LHCN-M2 (cell line): ENCODE measurements at places on chromosomes 3 and 15. TPM values are rescaled to one million over a fixed set of nuclear protein-coding genes. Genes with fewer than 3 reads are reported as not detected.

GRCh38 chr3:182668974-182669373, 124.3 kb upstream of the ATP11B start:
- DNase-seq, result no peak

GRCh38 chr3:49602049-49602554, 47.8 kb downstream of the BSN start:
- DNase-seq, result no peak

CP gene
- total RNA-seq, result 0.06 TPM in 1 of 2 replicates, not detected in the other

DNA sequence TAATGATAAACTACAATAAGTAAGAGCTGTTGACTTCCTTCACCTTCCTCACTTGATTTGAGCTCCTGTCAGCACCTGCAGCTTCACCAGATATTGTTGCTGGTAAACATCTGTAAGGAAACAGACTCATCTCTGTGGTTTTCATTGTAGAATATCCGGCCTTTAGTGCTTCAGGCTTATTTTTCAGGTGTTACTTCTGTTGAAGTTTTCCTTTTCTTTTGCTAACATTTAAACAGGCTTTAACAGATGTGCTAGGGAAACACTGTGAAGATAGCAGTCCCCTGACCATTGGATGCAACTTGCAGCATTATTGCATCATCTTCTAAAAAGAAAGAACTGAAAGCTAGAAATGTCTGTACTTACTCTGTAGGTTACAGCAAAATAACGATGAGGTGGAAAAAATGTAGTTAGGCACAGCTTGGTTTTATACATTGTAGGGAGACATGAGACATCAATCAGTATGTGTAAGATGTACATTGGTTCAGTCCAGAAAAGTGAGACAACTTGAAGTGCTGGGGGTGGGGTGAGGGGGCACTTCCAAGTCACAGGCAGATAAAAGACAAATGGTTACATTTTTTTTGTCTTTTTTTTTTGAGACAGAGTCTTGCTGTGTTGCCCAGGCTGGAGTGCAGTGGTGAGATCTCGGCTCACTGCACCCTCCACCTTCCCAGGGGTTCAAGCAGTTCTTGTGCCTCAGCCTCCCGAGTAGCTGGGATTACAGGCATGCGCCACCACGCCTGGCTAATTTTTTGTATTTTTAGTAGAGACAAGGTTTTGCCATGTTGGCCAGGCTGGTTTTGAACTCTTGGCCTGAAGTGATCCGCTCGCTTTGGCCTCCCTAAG, 10.2 kb downstream of the EDEM1 start:
- no peak for DNase-seq

THPO gene
- not detected in 2 replicates for total RNA-seq

DNA sequence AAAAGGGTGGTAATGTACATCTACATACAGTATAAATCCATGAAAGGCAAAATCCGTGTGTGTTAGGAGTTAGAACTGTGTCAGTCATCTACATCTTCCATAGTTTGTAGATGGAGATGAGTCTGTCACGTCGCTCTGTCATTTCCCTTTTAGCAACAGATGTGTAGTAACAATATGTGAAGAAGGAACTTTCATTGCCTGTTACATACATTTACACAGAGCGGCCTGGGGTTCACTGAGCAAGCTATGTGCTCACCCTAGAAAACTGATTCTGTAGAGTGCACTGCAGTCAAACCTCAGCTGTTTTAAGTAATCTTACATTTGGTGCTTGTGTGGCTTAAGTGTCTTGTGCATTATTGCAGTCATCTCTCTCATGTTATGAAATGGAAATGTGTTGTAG, 41.6 kb upstream of the AP3B2 start:
- no peak for DNase-seq

GRCh38 chr15:90212221-90213098, 11.3 kb downstream of the SEMA4B start:
- no peak for DNase-seq

DNA sequence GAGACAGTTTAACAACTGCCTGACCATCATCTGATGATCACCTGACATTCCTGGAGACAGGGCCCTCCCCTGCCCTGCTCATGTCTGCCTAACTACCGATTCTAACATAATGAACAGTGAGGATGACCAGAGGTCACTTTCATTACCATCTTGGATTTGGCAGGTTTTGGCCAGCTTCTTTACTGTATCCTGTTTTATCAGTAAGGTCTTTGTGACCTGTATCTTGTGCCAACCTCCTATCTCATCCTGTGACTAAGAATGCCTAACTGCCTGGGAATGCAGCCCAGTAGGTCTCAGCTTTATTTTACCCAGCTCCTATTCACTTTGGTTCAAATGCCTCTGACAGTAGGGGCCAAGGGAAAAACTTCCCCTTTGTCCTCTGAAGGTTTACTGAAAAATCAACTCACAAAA, 40.2 kb downstream of the METTL6 start:
- DNase-seq, result no peak

DNA sequence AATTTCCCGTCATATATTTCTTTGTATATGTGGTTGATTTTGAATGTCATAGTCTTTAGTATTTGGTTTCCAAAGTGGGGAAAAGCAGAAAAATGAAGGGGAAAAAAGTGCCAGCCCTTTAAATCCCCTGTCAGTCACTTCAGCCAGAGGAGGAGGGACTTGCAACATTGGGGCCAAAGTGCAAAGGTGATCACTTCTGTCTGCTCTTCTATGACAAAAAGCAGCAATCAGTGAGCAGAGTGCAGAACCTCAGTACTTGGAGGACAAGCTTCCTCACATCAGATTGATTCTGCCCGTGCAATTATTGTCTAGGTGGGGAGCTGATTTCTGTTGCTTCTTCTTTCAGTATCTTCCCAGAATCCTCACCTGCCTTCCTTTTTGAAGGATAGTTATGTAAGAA, 60.0 kb downstream of the STT3B start:
- DNase-seq, result no peak

DNA sequence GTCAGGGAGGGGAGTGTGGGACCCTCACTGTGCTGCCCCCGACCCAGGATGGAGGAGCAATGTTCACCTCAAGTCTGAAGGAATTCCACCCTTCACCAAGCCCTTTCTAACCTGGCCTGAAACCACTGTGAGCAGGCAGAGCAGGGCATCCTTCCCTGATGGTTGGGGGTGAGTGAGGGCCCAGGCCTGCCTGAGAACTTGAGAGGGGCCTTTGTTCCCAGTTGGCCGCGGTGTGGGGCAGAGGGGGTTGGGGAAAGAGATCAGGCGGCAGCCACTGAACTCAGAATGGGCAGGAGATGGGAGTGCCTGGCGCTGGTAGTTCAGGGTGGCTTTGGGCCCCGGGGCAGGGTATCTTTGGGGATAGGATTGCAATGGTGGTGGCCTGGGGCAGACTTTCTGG, 103.5 kb upstream of the RPL32 start:
- no peak for DNase-seq

- DNase-seq, result no peak
Measured at GRCh38 chr3:114841515-114841914, 305.6 kb downstream of the ZBTB20 start.

ROPN1 gene
- not detected in 2 replicates for total RNA-seq

GRCh38 chr15:87626860-87627259, 629.7 kb downstream of the NTRK3 start:
- no peak for DNase-seq

DNA sequence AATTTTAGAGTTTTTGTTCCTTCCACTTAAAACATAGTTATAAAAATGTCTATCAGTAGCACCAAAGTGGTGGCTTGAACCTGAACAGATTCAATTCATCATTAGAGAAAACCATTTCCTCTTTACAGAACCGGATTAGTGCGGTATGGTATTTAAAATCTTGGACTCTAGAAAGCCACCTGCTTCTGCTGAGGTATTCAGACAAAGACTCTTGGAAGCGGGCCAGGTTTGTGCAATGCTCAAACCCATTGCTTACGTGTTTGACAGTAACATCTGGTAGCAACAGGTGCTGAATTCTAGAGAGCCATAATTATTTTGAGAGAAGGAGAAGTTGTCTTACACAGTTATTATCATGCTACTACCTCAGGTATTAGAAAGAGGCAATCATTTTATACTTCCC, 290.5 kb downstream of the NAALADL2 start:
- DNase-seq, result peak; percentile 93

ACP3 gene
- total RNA-seq, result 0.80 and 1.7 TPM in 2 replicates

TMC3 gene
- not detected in 2 replicates for total RNA-seq

CLK3 gene
- 60.5 and 81.1 TPM in 2 replicates for total RNA-seq

RTP4 gene
- total RNA-seq, result not detected in 2 replicates

RBMS3 gene
- total RNA-seq, result 13.3 and 13.8 TPM in 2 replicates

CCR3 gene
- not detected in 2 replicates for total RNA-seq

GRCh38 chr3:71099997-71100719, 483.4 kb downstream of the FOXP1 start:
- no peak for DNase-seq

DNA sequence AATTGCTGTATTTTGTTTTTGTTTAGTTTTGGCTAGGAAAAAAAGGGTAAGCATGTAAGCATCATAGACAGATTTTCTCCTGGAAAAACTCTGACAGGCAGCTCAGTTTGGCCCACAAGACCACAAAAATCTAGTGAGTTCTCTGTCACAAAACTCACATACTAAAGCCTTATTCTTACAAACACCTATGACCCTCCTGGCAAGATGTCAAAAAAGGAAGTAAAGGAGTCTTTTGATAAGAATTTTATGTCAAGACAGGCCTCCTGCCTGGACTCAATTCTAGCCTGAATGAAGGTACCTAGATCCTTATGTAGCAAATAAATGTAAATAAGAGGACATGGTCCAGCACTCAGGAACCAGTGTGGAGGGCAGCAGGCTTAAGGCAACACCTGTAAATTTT, 668.3 kb upstream of the ZNF385D start:
- DNase-seq, result no peak

- DNase-seq, result peak; percentile 47
Measured at GRCh38 chr3:124429129-124429815, 301.0 kb upstream of the UMPS start.

GRCh38 chr15:52445553-52445952, 83.1 kb downstream of the MYO5A start:
- no peak for DNase-seq

DNA sequence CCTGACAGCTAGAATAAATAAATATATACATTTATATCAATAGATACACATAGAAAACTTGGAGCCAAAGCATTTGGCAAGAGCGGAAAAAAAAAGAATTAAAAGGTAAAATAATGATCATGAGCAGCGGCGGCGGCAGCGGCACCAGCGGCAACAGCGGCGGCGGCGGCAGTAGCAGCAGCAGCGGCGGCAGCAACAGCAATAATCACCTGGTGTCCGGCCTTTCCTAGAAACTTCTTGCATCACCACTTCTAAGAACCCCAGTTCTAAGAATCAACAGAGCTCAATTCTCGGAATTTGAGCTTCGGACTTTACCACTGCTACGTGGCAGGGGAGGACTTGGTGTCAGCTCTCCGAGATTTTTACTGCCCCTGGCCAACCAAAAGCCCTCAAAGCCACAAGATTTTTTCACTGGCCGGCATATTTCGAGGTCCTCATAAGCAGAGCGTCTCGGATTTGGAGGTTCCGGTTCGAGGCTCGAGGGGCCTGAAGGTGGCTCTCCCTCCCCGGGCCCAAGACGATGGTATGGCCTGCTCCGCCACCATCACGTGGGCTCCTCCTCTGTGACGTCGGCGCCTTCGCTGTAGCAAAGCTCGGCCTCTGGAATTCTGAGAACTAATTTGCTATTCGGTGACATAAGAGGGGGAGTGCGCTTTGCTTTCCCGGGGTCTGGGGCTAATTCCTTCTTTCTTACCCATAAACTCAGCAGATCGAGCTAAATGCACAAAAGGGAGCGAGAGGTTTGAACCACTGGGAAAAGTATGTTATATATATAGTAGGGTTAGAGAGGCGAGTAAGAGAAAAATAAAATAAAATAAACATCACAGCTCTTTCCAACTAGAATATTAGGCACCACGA, at the start of gene BCL6:
TSS of gene BCL6 (minus strand) at position 268 of the 858 bp plus-strand sequence. CDS start 11,775 bp downstream, outside the sequence.
- DNase-seq, result peak; percentile 99

- peak; percentile 13 for DNase-seq
Measured at GRCh38 chr3:161305095-161305991, 66.0 kb downstream of the SPTSSB start.

DNA sequence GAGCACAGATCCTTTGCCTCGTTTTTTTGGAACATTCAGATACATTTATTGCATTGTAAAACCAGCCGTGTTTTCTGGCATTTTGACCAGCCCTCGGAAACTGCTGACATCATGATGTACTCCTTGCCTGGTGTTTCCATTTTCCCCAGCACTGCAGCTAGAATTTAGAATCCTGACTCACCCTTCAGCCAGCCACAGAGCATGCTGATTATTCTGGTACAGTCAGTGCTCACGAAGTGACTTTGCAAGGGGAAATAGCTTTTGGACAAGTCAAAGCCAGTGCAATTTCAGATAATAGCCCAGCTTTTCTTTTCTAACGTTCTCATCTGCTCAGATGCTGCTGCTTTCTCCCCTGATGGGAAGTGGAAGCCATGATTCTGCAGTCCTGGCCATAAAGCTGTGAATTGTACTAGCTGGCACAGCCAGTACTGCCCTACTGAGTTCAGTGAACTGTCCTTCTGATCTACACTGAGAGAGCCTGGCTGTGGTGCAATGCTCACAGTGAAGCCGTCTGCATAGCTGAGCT, 12.1 kb upstream of the CNBP start:
- DNase-seq, result peak; percentile 93

- DNase-seq, result no peak
Measured at GRCh38 chr3:38507120-38507519, 11.0 kb downstream of the EXOG start.

GRCh38 chr3:57281715-57282114, 10.8 kb downstream of the ASB14 start:
- DNase-seq, result peak; percentile 73

PAQR5 gene
- 13.0 and 13.9 TPM in 2 replicates for total RNA-seq

DNA sequence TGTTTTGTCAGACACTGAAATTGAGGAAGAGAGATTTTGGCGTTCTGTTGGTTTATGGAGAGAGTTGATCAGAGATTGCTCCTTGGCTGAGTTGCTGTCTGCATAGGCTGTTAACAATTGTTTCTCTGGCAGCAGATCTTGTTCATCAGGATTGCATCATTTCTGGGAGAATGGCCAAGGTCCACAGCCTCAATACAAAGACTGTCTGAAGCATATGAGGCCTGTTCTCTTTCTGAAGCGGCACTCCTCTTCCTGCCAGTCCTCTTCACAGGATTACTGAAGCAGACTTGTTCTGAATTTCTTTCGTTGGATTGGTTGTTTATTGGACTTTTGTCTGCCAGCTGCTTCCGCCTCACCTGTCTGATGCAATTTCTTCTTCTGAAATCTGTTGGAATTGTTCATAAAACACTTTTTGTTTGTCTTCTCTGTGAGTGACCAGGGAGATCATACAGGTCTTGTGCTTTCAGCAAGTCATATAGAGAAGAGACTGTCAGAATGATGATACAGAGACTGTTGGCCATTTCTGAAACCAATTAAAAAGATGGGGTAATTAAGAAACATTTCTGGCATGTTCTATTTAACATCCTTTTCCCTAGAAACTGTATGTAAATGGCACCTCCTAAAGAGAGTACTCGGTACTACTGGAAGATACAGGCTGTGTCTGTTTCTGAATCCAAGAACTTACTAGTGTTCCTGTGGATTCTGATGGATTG, 25.5 kb downstream of the SETD5 start:
- DNase-seq, result peak; percentile 94
